ENCODE measurements at places on chromosomes 11 and 22. TPM values are rescaled to one million over a fixed set of nuclear protein-coding genes. Genes with fewer than 3 reads are reported as not detected.

CALCA gene
- not detected for total RNA-seq

KCNE3 gene
- total RNA-seq = 1.4 TPM

CRYBB3 gene
- not detected for total RNA-seq

DHCR7 gene
- total RNA-seq = 26.8 TPM

TMEM179B gene
- 42.5 TPM for total RNA-seq

KDM4D gene
- total RNA-seq = 1.1 TPM

SAA1 gene
- 1.6 TPM for total RNA-seq

TRABD gene
- 12.3 TPM for total RNA-seq

SLC22A25 gene
- total RNA-seq = not detected

CCDC73 gene
- total RNA-seq = not detected

UPK3A gene
- total RNA-seq = not detected

NF2 gene
- total RNA-seq = 45.8 TPM

ZP1 gene
- not detected for total RNA-seq

CDON gene
- total RNA-seq = 17.6 TPM
